Naive thymus-derived CD8-positive, alpha-beta T cell (primary cell): ENCODE measurements at places on chromosomes 1 and 21.
A peak's percentile ranks its signal among the peaks of the same experiment; 100 is the strongest.

- H3K27me3 ChIP-seq, result no peaks in the 10 kb centered on the region
- DNase-seq, result no peak
- H3K36me3 ChIP-seq, result no peaks in the 10 kb centered on the region
- no peak overlapping the region for H3K4me3 ChIP-seq
Observed at GRCh38 chr1:24018611-24019580, 38.8 kb upstream of the SRSF10 start.

DNA sequence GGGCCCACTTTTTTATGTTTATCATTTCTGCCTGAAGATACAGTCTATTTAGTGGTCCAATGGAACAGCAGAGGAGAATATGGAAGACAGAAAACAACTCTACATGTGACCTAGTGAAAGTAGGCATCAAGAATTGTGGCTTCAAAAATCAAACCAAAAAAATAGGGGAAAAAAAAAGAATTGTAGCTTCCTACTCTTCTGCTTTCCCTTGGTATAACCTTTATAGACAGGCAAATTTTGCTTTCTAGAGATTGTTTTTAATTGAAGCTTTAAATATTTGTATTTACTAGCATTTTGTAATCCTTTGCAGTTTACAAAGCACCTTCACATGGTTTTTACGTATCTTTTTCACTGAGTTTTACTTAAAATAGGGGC is 14.3 kb downstream of the PDIK1L start:
- peaks cover 3% of the 10 kb centered on the region for H3K36me3 ChIP-seq
- no peak for DNase-seq
- peak overlapping the region; percentile 88 for H3K27ac ChIP-seq
- no peaks in the 10 kb centered on the region for H3K27me3 ChIP-seq

GRCh38 chr1:229221106-229222019 is 49.5 kb upstream of the RAB4A start:
- H3K27ac ChIP-seq, result no peak overlapping the region
- DNase-seq, result no peak
- H3K36me3 ChIP-seq, result no peaks in the 10 kb centered on the region

GRCh38 chr1:43002116-43002515 is 43.4 kb upstream of the SLC2A1 start:
- no peak for DNase-seq
- H3K4me3 ChIP-seq, result no peak overlapping the region
- H3K27ac ChIP-seq, result no peak overlapping the region
- H3K27me3 ChIP-seq, result no peaks in the 10 kb centered on the region
- no peaks in the 10 kb centered on the region for H3K4me1 ChIP-seq
- H3K36me3 ChIP-seq, result peaks cover 1% of the 10 kb centered on the region

- H3K27me3 ChIP-seq, result peaks cover 32% of the 10 kb centered on the region
- no peak overlapping the region for H3K4me3 ChIP-seq
- H3K4me1 ChIP-seq, result no peaks in the 10 kb centered on the region
- no peak overlapping the region for H3K27ac ChIP-seq
Observed at GRCh38 chr1:29478151-29478791, 241.9 kb downstream of the PTPRU start.

GRCh38 chr1:113101588-113101987 is 28.6 kb downstream of the LRIG2 start:
- peak overlapping the region; percentile 9 for H3K27ac ChIP-seq
- no peaks in the 10 kb centered on the region for H3K27me3 ChIP-seq
- DNase-seq, result no peak
- no peak overlapping the region for H3K4me3 ChIP-seq
- H3K36me3 ChIP-seq, result peaks cover 30% of the 10 kb centered on the region

- H3K36me3 ChIP-seq, result peaks cover 7% of the 10 kb centered on the region
- peak overlapping the region; percentile 87 for H3K27ac ChIP-seq
- DNase-seq, result peak; percentile 56
- no peaks in the 10 kb centered on the region for H3K27me3 ChIP-seq
- H3K4me3 ChIP-seq, result peak overlapping the region; percentile 6
Observed at GRCh38 chr1:160675641-160676410, 29.0 kb upstream of the SLAMF1 start.

GRCh38 chr1:5836776-5837440 is 155.3 kb downstream of the NPHP4 start:
- no peaks in the 10 kb centered on the region for H3K36me3 ChIP-seq
- H3K4me3 ChIP-seq, result no peak overlapping the region
- H3K4me1 ChIP-seq, result no peaks in the 10 kb centered on the region
- peaks cover 21% of the 10 kb centered on the region for H3K27me3 ChIP-seq
- H3K27ac ChIP-seq, result no peak overlapping the region
- no peak for DNase-seq

GRCh38 chr1:43639976-43640794 is 9.8 kb upstream of the KDM4A start:
- no peaks in the 10 kb centered on the region for H3K4me1 ChIP-seq
- H3K27ac ChIP-seq, result no peak overlapping the region
- peaks cover 6% of the 10 kb centered on the region for H3K27me3 ChIP-seq
- no peak overlapping the region for H3K4me3 ChIP-seq
- no peaks in the 10 kb centered on the region for H3K36me3 ChIP-seq

DNA sequence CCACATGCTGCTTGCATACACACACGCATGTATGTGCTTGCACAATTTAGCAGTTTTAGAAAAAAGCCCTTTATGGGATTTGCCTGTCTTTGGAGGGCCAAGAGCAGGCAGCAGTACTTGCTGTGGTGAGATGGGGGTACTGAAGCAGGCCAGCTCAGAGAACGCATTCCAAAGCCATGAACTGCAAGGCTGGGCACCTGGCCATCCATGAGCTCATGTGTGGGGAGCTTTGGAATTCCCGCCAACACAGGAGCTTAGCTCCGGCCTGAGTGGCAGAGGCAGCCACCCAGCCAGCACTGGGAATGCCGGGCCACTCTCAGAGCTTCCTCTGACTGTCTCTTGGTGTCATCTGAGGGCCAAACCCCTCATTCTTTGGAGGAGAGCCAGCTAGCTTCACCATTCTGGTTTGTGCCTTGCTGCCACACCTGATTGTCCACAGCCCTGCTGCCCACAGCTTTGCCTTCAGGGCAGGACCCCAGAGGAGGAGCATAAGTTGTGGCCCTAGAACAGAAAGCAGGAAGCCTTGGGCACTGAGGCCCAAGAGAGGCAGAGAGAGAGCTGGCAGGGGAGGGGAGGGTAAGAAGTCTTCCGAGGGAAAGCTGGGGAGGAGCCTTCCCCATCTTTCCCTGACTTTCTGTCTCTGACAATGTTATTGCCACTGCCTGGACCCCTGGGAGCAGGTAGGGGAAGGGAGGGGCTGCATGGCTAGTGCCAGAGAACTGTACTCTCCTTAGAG is 92.1 kb upstream of the POU3F1 start:
- peaks cover 51% of the 10 kb centered on the region for H3K27me3 ChIP-seq
- H3K4me3 ChIP-seq, result no peak overlapping the region
- H3K36me3 ChIP-seq, result no peaks in the 10 kb centered on the region
- DNase-seq, result no peak
- H3K4me1 ChIP-seq, result no peaks in the 10 kb centered on the region
- no peak overlapping the region for H3K27ac ChIP-seq

- H3K36me3 ChIP-seq, result peaks cover 3% of the 10 kb centered on the region
- DNase-seq, result no peak
- H3K27ac ChIP-seq, result no peak overlapping the region
- peaks cover 47% of the 10 kb centered on the region for H3K4me1 ChIP-seq
Observed at GRCh38 chr1:77796695-77797405, 17.4 kb downstream of the MIGA1 start.

- H3K36me3 ChIP-seq, result no peaks in the 10 kb centered on the region
- no peak overlapping the region for H3K27ac ChIP-seq
- peaks cover 8% of the 10 kb centered on the region for H3K4me1 ChIP-seq
- H3K4me3 ChIP-seq, result no peak overlapping the region
- no peaks in the 10 kb centered on the region for H3K27me3 ChIP-seq
- DNase-seq, result no peak
Observed at GRCh38 chr1:62335656-62336055, 16.4 kb upstream of the KANK4 start.

GRCh38 chr1:212607206-212607912 is 1.2 kb upstream of the ATF3 start:
- H3K27ac ChIP-seq, result peak overlapping the region; percentile 78
- H3K36me3 ChIP-seq, result no peaks in the 10 kb centered on the region
- peaks cover 43% of the 10 kb centered on the region for H3K27me3 ChIP-seq
- DNase-seq, result no peak

DNA sequence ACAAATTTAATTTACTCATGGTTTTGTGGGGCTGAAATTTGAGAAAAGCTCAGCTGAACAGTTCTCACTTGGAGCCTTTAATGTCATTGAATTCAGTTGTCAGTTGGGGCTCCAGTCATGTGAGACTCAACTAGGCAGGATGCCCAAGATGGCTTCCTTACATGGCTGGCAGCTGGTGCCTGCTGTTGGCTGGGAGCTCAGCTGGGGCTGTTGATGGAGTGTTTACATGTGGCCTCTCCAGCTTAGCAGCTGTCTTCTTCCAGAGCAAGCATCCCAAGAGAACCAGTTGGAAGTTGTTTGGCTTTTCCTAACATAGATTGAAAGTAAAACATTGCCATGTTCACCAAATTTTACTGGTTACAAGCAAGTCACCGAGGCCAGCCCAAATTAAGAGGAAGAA is 81.8 kb upstream of the KCNA3 start:
- H3K4me1 ChIP-seq, result no peaks in the 10 kb centered on the region
- DNase-seq, result no peak
- H3K4me3 ChIP-seq, result no peak overlapping the region
- no peak overlapping the region for H3K27ac ChIP-seq

- H3K4me3 ChIP-seq, result no peak overlapping the region
- no peak for DNase-seq
- H3K36me3 ChIP-seq, result no peaks in the 10 kb centered on the region
- H3K4me1 ChIP-seq, result peaks cover 27% of the 10 kb centered on the region
Observed at GRCh38 chr21:42362700-42363099, 3.6 kb downstream of the TFF1 start.

DNA sequence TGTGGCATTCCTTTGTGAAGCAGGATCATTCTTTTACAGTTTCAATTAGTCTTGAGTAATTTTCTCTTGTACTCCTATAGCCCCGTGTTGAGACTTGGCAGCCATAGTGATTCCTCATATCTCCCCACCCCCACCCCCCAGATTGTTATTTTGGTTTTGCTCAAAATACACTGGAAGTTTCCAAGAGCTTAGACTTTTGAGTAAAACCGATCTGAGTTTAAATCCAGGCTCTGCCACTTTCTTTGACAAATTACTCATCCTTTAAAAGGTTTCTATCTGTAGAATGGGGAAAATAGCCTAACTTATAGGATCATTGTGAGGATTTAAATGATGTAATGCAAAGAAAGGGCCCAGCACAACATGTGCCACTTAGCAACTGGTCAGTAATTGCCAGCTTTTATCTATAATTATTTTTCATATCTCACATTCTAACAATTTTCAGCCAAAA is 53.1 kb upstream of the RC3H1 start:
- no peak overlapping the region for H3K4me3 ChIP-seq
- peaks cover 9% of the 10 kb centered on the region for H3K27me3 ChIP-seq
- DNase-seq, result no peak
- H3K4me1 ChIP-seq, result no peaks in the 10 kb centered on the region
